Sigmoid colon (tissue), 7 donors: ENCODE measurements at places on chromosomes 4 and X. TPM values are rescaled to one million over a fixed set of nuclear protein-coding genes. Genes with fewer than 3 reads are reported as not detected.
A peak's percentile ranks its signal among the peaks of the same experiment; 100 is the strongest.

Gene HS3ST1
- total RNA-seq: 1.6 TPM

DNA sequence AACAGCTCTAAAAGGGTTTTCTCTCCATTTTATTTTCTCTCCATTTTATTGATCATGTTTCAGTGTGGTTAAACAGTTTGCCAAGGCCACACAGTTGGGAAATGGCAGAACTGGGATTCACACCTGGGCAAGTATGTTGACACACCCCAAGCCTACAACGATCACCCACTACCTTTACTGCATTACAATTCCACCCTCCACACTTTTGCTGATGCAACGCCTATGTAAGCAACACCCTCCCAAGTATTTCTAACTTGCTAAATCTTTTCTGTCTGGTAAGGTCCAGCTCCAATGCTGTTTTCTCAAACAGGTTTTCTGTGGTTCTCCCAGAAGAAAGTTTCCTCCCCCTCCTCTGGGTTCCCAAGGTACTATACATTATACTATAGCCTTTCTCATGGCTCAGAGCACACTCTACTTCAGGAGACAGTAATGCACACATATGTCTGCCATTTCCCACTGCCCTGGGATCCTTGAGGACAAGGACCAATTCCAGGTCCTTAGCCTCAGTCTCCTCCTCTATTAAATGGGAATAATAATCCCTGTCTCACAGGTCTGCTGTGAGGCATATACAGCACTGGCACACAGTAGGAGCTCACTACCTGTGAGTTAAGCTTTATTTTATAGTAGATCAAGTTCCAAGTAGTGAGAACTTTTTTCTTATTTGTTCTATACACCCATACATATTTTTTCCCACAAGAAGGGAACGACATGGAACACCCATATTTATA lies 27.9 kb downstream of the IQSEC2 start:
- no peaks in the 10 kb centered on the region for H3K4me1 ChIP-seq
- DNase-seq: no peak
- H3K27me3 ChIP-seq: no peaks in the 10 kb centered on the region

- DNase-seq: no peak
- H3K27ac ChIP-seq: no peak overlapping the region
- no peaks in the 10 kb centered on the region for H3K36me3 ChIP-seq
- no peak overlapping the region for H3K4me3 ChIP-seq
Measured at GRCh38 chr4:18930487-18930886, 908.9 kb upstream of the LCORL start.

DNA sequence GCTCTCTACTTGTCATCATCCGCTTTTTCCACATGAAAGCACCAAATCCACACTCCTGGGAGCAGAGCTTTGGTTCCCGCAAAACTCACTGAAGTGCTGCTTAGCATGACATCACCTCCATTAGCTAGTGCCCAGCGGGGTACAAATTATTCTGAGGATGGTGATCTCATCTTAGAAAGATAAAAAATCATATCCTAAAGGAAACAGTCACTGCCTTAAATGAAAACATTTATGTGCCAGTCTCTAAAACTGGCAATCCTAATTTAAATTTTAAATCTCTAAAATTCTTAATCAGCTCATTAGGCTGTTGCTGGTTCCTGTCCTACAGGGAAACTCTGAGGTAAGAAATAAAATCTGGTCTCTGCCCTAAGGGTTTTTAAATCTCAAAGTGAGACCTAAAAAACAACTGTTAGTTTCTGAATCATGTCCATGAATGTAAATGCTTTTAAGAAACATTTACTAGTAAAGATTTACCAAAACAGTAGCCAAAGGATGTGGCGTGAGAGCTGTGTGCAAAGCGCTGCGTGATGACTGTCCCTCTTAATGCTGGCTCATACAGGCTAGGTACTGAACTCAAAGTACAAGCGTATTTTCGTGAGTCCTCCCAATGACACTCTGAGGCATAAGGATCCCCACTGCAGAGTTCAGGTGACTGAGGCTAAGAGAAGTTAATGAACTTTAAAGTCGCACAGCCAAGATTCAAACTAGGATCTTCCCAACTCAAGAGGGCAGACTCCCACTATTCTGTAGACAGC lies 4.5 kb downstream of the CASP3 start:
- DNase-seq: no peak
- no peak overlapping the region for H3K27ac ChIP-seq

Gene PABPC4L
- total RNA-seq: 1.4 TPM

- H3K4me1 ChIP-seq: no peaks in the 10 kb centered on the region
- no peak for DNase-seq
- H3K36me3 ChIP-seq: no peaks in the 10 kb centered on the region
- H3K4me3 ChIP-seq: no peak overlapping the region
- H3K27ac ChIP-seq: no peak overlapping the region
Measured at GRCh38 chr4:75653845-75654503, 19.2 kb downstream of the G3BP2 start.

DNA sequence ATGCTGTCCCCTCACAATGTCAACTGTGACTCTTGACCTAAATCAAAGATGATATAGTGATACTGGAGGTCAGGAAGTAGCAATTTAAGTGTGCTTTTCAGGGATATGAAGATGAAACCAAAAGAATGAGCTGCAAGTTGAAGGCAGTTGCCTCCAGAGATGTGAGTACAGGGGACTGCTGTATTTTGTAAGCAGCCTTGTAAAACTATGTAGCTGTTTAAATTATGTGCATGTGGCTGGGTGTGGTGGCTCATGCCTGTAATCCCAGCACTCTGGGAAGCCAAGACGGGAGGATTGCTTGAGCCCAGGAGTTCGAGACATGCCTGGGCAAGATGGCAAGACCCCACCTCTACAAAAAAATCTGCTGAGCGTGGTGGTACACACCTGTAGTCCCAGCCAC lies 15.1 kb upstream of the TNIP2 start:
- peak; percentile 6 for DNase-seq
- H3K4me3 ChIP-seq: no peak overlapping the region
- no peaks in the 10 kb centered on the region for H3K36me3 ChIP-seq
- no peaks in the 10 kb centered on the region for H3K4me1 ChIP-seq

DNA sequence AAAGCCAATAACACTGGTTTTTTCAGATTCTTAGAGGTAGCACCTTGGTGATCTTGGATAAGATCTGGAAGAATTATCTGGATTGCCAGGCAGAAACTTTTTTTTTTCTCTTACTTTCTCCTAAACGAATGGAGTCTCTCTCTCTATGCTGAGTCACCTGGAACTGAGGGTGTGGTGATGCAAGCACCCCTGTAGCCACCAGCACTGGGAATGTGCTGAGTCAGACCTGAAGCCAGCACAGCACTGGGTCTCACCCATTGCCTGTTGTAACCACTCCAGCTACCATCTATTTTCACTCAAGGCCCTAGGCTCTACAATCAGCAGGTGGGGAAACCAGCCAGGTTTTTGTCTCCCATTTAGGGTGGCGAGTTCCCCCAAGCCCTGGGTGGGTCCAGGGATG lies 923.8 kb downstream of the RAPGEF2 start:
- H3K36me3 ChIP-seq: no peaks in the 10 kb centered on the region
- DNase-seq: no peak
- no peak overlapping the region for H3K4me3 ChIP-seq

Gene GATA1
- not detected for total RNA-seq

- H3K27me3 ChIP-seq: no peaks in the 10 kb centered on the region
- DNase-seq: no peak
- H3K36me3 ChIP-seq: no peaks in the 10 kb centered on the region
- H3K27ac ChIP-seq: no peak overlapping the region
- no peak overlapping the region for H3K4me3 ChIP-seq
Measured at GRCh38 chr4:130395871-130396270, 1299.9 kb downstream of the C4orf33 start.

DNA sequence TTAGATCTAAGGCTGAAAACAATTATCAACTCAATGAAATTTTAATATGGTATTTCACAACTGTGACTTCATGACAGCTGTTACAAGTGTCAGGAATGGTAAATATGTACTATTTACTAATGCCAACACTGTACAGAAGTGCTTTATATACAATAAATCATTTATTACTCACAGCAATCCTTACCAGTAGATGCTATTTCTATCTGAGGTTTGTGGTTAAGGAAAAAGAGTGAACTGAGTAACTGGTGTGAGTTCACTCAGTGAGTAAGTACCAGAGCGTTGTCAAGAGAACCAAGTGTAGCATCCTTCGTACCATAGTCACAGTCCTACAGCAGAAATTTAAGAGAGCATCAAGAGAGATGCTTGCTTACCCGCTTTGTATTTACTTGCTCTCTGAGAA lies 23.3 kb downstream of the MTHFD2L start:
- no peak for DNase-seq
- no peaks in the 10 kb centered on the region for H3K27me3 ChIP-seq
- H3K36me3 ChIP-seq: no peaks in the 10 kb centered on the region
- no peak overlapping the region for H3K27ac ChIP-seq

- H3K27me3 ChIP-seq: no peaks in the 10 kb centered on the region
- no peaks in the 10 kb centered on the region for H3K36me3 ChIP-seq
- H3K4me1 ChIP-seq: no peaks in the 10 kb centered on the region
Measured at GRCh38 chr4:97073194-97073593, 1070.1 kb downstream of the STPG2 start.

DNA sequence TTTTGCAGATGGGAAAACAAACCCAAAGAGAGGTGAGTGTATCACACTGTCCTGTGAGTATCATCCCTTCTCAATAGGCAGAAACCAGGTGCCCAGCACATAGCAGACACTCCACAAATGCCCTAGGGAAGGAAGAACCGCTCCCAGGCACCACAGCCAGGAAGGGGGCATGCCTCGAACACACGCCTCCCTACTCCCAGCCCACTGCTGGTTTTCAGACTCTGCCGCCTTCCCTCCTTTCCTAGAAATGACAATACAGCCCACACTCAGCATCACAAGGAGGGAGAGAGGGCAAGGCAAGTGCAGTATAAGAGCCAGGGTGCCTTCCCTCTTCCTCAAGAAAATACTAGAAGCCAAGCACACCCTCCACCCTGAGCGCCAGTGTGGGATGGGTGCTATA lies 16.2 kb downstream of the JAKMIP1 start:
- H3K4me1 ChIP-seq: no peaks in the 10 kb centered on the region
- no peak overlapping the region for H3K27ac ChIP-seq
- H3K27me3 ChIP-seq: no peaks in the 10 kb centered on the region
- no peaks in the 10 kb centered on the region for H3K36me3 ChIP-seq

DNA sequence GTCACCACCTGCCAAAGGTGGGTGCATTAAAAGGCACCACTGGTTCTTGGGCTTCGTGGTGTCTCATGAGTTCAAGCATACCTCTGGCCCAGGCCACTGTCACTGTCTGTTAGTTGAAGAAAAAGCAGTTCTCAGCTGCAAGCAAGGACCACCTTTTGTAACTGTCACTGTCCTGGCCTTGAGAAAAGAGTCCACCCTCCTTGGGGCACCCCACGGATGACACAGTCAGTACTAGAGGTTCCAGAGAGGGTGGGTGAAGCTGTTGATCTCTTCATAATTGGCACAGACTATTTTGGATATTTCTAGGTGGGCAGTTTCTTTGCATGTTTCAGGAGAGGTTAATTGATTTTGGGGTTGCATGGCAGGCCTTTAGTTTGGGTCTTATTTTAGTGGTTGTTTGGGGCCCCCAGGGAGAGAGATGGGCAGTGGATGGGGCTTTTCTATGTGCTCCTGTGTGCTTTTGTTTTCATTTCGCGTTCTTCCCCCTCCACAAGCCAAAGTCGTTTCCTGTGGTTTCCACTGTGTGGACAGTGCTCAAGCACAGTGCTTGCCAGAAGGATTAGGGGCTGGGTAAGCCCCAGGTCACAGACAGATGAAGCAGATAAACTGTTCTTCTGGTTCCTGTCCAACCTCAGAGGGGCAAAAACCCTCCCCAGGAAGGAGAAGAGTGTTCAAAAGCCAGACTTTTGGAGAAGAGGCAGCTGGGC lies 156.2 kb upstream of the PPP1R2C start:
- no peaks in the 10 kb centered on the region for H3K36me3 ChIP-seq
- no peak overlapping the region for H3K27ac ChIP-seq
- no peak for DNase-seq
- H3K4me3 ChIP-seq: no peak overlapping the region

Gene EPGN
- not detected for total RNA-seq

Gene SLC10A3
- total RNA-seq: 17.5 TPM

DNA sequence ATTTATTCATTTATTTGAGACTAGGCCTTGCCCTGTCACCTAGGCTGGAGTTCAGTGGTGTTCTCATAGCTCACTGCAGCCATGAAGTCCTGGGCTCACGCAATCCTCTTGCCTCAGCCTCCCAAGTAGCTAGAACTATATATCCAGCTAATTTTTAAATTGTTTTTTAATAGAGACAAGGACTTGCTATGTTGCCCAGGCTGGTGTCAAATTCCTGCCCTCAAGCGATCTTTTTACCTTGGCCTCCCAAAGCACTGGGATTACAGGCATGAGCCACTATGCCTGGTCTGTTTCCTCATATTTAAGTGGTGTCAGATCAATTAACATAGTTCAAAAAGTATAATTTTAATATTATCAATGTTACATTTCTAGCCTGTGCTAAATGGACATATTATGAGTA lies 68.5 kb downstream of the AFF1 start:
- H3K4me3 ChIP-seq: no peak overlapping the region
- H3K4me1 ChIP-seq: no peaks in the 10 kb centered on the region
- no peak for DNase-seq
- H3K27ac ChIP-seq: no peak overlapping the region
- no peaks in the 10 kb centered on the region for H3K27me3 ChIP-seq

- no peak overlapping the region for H3K27ac ChIP-seq
- H3K4me3 ChIP-seq: no peak overlapping the region
- no peaks in the 10 kb centered on the region for H3K4me1 ChIP-seq
- H3K27me3 ChIP-seq: no peaks in the 10 kb centered on the region
Measured at GRCh38 chr4:27720010-27720766, 859.5 kb downstream of the STIM2 start.

GRCh38 chr4:100797791-100798190 lies 280.0 kb upstream of the EMCN start:
- no peaks in the 10 kb centered on the region for H3K36me3 ChIP-seq
- H3K27me3 ChIP-seq: no peaks in the 10 kb centered on the region
- H3K27ac ChIP-seq: no peak overlapping the region
- H3K4me1 ChIP-seq: no peaks in the 10 kb centered on the region
- no peak overlapping the region for H3K4me3 ChIP-seq

DNA sequence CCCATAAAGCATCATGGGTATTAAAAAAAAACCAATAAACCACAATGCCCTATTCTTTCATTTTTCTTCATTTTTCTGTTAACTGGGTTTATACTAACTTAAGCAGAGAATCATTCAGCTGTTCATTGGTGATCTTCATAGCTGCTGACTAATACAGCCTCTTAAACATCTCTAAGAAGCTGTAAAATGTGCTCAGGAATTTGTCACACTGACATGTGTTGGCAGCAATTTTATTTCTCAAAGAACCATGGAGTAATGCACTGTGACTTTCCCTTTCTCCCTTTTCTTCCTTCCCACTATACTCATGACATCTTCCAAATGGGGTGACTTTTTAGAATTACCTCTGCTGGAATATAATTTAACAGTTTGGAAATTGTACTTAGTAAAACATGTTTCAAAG lies 315.4 kb downstream of the ANTXR2 start:
- no peak overlapping the region for H3K27ac ChIP-seq
- no peak overlapping the region for H3K4me3 ChIP-seq
- H3K27me3 ChIP-seq: no peaks in the 10 kb centered on the region
- no peak for DNase-seq
- H3K4me1 ChIP-seq: no peaks in the 10 kb centered on the region

DNA sequence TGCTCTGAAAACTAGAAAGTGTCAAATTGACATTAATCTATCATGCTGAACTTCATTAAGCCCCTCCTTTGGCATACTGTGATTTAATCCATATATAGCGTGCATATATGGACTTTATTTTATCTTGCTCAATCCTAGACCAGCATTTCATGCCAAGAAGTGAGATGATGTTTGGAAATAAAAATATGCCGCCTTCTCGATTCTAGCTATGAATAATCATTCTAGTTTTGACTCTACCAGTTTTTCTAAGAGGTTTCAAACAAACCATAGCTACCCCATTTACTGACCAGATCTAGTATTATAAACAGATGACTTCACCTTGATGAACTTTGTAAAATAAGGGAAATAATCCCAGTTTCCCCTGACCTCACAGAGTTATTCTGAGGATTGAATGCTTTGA lies 95.0 kb downstream of the ARX start:
- H3K4me1 ChIP-seq: no peaks in the 10 kb centered on the region
- no peak for DNase-seq
- H3K36me3 ChIP-seq: no peaks in the 10 kb centered on the region
- H3K27me3 ChIP-seq: no peaks in the 10 kb centered on the region
